ENCODE measurements at places on chromosomes 6 and 20. TPM values are rescaled to one million over a fixed set of nuclear protein-coding genes. Genes with fewer than 3 reads are reported as not detected.

Gene INSM1
- total RNA-seq: 4.4 TPM

Gene TFEB
- 6.1 TPM for total RNA-seq

Gene FOXA2
- not detected for total RNA-seq

Gene TAGAP
- 22.3 TPM for total RNA-seq

Gene HUS1B
- total RNA-seq: 0.19 TPM

Gene TNFRSF21
- 10.7 TPM for total RNA-seq

Gene ENPP3
- 4.4 TPM for total RNA-seq

Gene DDO
- total RNA-seq: 0.14 TPM

Gene SIRPG
- 26.0 TPM for total RNA-seq

All from thymus (tissue), 14 donors.